Neural progenitor cell (in vitro differentiated cells): ENCODE measurements at places on chromosomes 6 and 20.

GRCh38 chr6:139429580-139430145, 55.2 kb upstream of the CITED2 start:
- peak; percentile 21 for DNase-seq

GRCh38 chr6:42175860-42176259, 2.7 kb downstream of the GUCA1A start:
- peak; percentile 33 for DNase-seq

DNA sequence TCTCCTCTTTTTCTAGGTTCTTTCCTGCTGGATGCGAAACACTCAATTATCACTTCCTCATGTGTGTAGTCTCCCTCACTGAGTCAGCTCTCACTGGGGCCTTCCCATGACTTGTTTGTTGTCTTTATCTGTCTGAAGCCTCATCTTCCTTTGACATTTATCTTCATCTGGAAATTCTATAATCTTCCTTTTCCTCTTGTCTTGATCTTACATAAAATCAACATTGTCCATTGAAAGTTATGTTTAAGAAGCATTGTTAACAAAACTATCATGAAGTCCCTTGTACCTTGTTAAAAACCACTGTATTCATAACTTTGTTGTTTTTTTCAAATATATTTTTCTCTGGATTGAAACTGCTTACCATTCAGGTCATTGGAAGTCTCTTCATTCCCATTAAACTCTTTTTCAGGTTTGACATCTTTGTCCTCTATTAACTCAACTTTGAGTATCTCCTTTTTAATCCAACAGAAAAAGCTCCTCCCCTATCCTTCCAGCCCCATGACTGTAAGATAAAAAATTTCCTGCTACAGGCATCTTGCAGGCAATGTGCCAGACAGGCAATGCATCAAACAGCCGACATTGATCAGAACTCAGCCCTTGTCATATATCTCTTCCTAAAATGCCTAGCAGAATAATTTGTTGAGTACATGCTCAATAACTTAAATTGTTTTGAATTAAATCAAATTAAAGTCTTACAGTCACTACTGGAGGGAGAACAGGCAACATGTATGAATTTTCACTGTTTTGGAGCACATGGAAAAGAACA, 34.8 kb downstream of the MYLIP start:
- no peak for DNase-seq

DNA sequence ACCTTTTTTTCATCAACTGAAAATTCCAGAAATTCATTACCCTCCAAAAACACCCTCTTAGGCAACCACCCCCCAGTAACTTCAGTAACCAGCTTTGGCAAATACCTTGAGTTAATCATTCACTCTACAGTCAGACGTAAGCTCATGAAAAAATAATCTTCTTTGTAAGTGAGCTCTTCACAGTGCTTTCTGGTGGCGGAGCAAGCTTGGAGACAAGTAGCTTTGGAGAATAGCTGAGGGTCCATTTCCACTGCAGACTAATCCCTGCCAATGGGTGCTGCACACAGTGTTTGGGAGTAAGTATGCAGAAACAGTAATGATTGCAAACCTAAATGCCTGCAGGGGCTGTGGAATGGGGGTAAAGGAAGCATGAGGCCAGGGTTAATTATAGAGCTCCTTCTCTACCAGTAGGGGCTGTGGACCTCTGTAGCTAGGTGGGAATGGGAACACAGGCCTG, 56.8 kb upstream of the HINT3 start:
- peak; percentile 4 for DNase-seq

DNA sequence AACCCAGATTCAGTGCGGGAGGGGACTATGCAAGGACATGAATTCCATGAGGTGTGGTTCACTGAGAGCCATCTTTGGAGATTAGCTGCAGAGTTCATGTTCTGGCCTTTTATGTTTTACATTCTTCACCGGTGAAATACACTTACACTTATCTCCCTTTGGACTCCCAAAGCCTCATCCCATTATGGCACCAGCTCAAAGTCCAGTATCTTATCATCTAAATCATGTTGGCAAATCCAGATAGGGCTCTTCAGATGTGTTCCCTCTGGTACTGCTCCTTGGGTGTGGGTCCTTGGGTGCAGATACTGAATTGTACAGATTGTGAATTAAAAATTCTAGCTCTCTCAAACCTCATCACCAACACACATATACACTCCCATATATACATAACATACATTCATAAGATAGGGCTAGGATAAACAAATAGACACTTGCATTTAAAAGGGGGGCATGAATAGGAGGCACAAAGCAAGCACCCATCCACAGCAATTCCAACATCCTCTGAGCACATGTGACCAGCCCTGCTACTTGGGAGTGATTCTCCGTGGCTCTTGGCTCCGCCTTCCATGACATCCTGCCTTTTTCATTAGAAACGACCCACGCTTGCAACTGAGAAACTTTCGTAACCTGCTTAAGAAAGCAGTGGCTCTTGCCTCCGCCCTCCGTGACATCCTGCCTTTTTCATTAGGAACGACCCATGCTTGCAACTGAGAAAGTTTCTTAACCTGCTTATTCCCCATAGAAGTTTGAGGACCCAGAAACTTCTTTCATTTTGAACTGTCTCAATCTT, 53.6 kb upstream of the LRRC1 start:
- no peak for DNase-seq

GRCh38 chr6:111572216-111572706, 33.4 kb downstream of the TRAF3IP2 start:
- no peak for DNase-seq

DNA sequence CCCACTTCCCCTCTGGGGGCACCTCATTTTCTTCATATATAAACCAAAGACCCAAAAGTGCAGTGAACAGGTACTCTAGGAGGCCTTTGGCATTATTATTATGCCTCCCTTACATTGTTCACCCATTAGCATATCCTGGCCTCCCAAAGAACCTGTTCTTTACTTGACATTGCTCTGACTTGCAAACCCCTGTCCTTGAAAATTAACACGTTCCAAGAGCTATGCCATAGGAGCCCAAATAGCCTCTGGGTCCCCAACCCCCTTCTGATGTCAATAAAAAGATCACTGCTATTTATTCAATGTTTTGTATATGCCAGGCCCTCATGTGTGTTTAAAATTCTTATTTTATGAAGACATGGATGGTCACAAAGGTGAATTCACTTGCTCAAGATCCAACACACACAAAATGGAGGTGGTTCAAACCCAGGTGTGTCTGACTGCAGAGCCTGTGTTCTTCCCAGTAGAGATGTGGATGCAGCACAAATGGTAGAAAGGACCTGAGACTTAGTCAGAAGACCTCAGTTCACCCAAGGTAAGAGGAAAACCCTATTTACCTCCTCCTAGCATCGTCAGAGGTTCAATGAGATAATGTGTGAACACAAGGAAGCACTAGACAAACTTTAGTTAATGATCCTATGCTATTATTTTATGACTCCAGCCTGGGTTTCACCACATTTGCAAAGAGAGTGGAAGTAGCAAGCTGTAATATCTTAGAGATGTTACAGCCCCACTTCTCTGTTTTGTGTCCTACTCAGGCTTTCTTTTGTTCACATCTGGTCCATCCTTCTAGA, 36.6 kb downstream of the BCL2L1 start:
- DNase-seq = no peak

- no peak for DNase-seq
Observed at GRCh38 chr6:53299331-53300005, 49.3 kb downstream of the ELOVL5 start.

- DNase-seq = no peak
Observed at GRCh38 chr6:82078286-82078908, 169.1 kb downstream of the IBTK start.
